ENCODE measurements at places on chromosomes 3 and 15. TPM values are rescaled to one million over a fixed set of nuclear protein-coding genes. Genes with fewer than 3 reads are reported as not detected.

DNA sequence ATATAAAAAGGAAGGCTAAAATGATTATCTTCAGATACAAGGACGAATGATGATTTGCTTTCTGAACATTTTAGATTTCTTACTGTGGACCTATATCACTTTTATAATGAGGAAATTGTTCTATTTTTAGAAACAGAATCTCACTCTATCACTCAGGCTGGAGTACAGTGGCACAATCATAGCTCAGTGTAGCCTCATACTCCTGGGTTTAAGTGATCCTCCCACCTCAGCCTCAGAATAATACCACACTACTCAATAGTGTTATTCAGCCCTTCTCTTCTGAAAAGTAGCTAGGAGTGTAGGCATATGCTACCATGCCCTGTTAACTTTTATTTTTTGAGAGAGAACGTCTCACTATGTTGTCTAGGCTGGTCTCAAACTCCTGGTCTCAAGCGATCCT lies 15.8 kb downstream of the DNAJC13 start:
- DNase-seq: no peak

- DNase-seq: no peak
Observed at GRCh38 chr3:10582733-10583132, 77.3 kb upstream of the ATP2B2 start.

CDCP1 gene
- total RNA-seq: 95.4 TPM

ZMYND10 gene
- not detected for total RNA-seq

- DNase-seq: no peak
Observed at GRCh38 chr3:12856626-12857025, 15.3 kb upstream of the RPL32 start.

DNA sequence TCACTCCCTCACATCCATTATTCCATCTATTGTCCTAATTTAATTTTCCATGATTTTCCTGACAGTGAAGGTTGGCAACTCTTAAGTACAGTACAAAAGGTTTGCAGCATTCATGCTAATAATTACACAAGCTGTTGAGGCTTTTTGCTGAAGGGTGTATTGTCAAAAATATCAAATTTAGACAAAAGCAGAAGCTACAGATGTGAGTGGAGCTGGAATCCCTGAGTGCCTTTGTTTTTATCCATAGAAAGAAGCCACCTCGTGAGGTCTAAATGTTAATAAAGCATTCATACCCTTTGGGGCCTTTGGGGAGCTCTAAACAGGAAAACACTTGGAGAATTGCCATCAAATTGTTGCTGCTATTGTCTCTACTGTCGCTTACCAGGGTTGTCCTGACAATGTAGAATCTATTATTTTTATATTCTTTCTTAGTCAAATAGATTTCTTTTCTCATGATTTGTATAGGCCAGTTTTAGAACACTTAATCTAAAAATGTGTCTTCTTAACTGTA lies 185.8 kb upstream of the ROBO1 start:
- DNase-seq: no peak

GRCh38 chr3:13569201-13569600 lies 20.3 kb downstream of the FBLN2 start:
- DNase-seq: no peak

DNA sequence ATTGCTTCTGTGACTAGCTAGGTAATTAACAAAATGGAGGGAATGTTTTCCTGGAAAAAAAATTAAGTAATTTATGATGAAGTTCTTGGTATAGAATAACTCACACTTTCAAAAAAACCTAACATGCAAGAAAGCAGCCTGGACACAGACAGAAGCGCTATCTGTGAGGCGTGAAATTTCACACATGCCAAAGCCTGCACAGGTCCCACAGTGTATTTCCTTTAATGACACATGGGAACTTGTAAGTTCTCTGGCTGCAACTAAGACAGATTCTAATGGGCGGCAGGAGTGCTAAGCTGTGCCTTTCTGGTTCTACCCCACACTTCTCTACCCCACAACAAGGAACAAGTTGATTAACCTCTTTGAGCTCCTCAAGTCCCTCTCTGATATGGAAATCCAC lies 84.9 kb upstream of the NEO1 start:
- no peak for DNase-seq

- no peak for DNase-seq
Observed at GRCh38 chr3:138359148-138359918, 11.0 kb downstream of the MRAS start.

Data from esophagus squamous epithelium (tissue), 5 donors.